ENCODE measurements at places on chromosomes 16 and 17. TPM values are rescaled to one million over a fixed set of nuclear protein-coding genes. Genes with fewer than 3 reads are reported as not detected.

Gene ALOX12
- 0.18 TPM for total RNA-seq

DNA sequence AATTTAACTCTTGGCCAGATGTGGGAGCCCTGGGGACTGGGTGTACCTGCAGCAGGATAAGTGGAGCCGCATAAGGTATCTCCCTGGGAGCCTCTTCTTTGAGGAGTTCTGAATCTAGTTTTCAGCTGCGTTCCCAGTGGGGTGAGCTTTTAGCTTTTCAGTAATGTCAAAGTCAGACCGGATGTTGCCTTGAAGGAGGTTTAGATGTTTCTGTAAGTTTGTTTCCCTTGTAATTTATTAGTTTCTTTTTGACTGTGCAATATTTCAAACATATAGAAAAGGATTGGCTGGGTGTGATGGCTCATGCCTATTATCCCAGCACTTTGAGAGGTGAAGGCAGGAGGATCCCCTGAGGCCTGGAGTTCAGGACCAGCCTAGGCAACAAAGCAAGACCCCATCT, 98.6 kb upstream of the EEF2KMT start:
- DNase-seq, result no peak

DNA sequence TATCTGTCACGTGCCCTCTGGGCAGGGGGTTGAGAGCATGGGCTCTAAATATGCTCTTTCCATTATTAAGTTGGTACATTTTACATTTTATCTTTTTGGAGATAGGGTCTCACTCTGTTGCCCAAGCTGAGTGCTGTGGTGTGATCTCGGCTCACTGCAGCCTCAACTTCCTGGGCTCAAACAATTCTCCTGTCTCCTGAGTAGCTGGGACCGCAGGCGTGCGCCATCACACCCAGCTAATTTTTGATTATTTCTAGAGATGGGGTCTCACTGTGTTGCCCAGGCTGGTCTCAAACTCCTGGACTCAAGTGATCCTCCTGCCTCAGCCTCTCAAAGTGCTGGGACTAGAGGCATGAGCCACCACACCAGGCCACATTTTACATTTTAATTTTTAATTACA, 43.9 kb upstream of the KDM6B start:
- DNase-seq, result no peak

GRCh38 chr17:35778641-35779196, 16.7 kb downstream of the MMP28 start:
- no peak for DNase-seq

- DNase-seq, result no peak
These were observed 510.6 kb downstream of the CDH13 start for GRCh38 chr16:83137326-83137781.

GRCh38 chr17:79977161-79977631, 58.5 kb downstream of the TBC1D16 start:
- DNase-seq, result no peak

Measured in cerebellum (tissue), 4 donors.